ENCODE measurements at places on chromosomes 16 and 17.

- DNase-seq, result no peak
These were observed 73.5 kb downstream of the FOXL1 start for GRCh38 chr16:86651823-86652222.

DNA sequence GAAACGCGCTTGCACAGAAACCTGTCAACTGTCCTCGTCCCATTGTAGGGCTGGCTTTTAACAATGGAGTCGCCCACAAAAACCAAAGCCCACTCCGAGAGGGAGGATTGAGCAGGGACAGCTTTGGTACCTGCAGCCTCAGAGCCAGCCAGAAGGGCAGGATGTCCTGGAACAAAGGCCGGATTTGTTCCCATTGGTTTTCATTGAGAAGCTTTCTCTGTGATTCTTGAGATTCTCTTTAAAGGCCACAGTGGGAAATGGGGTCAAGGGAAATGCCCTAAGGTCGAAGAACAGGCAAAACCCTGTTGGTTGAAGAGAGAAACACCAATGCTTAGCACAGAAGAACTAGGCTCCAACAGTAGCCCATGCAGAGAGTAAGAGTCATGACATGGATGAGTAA is 65.4 kb downstream of the C16orf78 start:
- no peak for DNase-seq

GRCh38 chr16:89439659-89440058 is 50.7 kb downstream of the ANKRD11 start:
- no peak for DNase-seq

GRCh38 chr16:83520596-83520995 is 287.2 kb upstream of the HSBP1 start:
- no peak for DNase-seq

- DNase-seq, result no peak
These were observed 36.2 kb upstream of the MAP3K14 start for GRCh38 chr17:45353043-45353442.

GRCh38 chr16:85136213-85136701 is 24.0 kb upstream of the CIBAR2 start:
- DNase-seq, result no peak

- DNase-seq, result no peak
These were observed 65.8 kb upstream of the SMIM36 start for GRCh38 chr17:55576996-55577586.

DNA sequence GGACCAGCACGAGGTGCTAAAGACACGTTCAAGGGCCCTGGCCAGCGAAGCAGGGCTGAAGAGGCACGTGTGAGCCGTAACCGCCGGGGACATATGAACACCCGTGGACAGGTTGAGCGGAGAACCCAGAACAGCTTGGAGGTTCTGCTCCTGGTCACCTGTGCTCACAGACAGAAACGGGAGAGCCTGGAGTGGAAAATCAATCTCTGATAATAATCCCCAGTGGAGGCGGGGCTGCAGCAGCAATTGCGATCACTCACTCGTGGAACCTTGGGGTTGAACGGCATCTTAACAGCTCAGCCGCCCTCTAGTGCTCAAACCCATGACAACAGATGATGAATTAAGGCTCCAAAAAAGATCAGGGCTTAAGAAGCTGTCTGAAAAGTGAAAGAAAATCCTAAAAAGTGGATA is 25.6 kb downstream of the WIPI1 start:
- DNase-seq, result no peak

GRCh38 chr17:21277332-21277731 is 7.2 kb upstream of the MAP2K3 start:
- DNase-seq, result no peak

- no peak for DNase-seq
These were observed 26.0 kb downstream of the TBX4 start for GRCh38 chr17:61478026-61478789.

- DNase-seq, result no peak
These were observed 16.8 kb upstream of the AKAP1 start for GRCh38 chr17:57068222-57068658.

- no peak for DNase-seq
These were observed 58.3 kb downstream of the USP32 start for GRCh38 chr17:60333628-60334031.

GRCh38 chr17:17555906-17556305 is 35.6 kb downstream of the PEMT start:
- no peak for DNase-seq

- peak; percentile 61 for DNase-seq
These were observed 50.8 kb downstream of the TOM1L2 start for GRCh38 chr17:17921192-17922069.

GRCh38 chr16:48946686-48947370 is 334.8 kb downstream of the CBLN1 start:
- no peak for DNase-seq

DNA sequence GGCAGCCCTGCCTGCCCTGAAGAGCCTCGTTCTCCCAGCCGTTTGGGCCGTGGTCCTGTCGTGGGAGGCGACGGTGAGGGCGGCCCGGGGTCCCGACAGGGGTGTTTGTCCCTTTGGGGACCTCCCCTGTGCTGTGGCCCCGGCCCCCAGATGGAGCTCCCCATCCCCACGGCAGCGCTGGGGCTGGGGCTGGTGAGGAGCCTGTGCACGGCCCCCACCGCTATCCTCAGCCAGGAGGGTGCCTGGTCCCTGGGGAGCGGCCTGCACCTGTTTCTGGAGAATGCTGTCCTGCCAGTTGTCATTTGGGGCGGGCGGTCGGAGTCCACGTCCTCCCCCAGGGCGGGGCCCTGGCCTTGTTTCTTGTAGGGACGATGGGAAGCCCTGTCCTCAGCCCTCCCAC is 6.6 kb downstream of the CAPN15 start:
- DNase-seq, result no peak

GRCh38 chr17:19461116-19461515 is 50.1 kb downstream of the RNF112 start:
- no peak for DNase-seq

GRCh38 chr17:31008374-31009041 is 37.7 kb downstream of the RNF135 start:
- no peak for DNase-seq

DNA sequence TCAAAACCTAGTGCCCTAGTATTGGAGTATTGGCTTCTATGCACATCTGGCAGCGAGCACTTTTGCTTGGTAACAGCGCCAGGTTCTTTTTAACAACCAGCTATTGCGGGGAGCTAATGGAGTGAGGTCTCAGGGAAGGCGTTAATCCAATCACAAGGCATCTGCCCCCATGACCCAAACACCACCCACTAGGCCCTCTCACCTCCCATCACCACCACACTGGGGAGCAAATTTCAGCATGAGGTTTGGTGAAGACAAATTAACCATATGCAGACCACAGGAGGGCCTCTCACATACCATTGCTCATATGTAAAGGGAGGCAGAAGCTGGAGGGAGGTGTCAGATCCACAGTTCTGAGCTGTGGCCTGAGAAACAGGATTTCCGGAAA is 893 bp upstream of the ODF4 start:
- DNase-seq, result no peak

- DNase-seq, result no peak
These were observed 1.4 kb downstream of the MPRIP start for GRCh38 chr17:17043461-17044271.

- DNase-seq, result no peak
These were observed 192.3 kb upstream of the MAF start for GRCh38 chr16:79792664-79793351.

- no peak for DNase-seq
These were observed 28.8 kb upstream of the MTSS2 start for GRCh38 chr16:70714581-70715054.

GRCh38 chr17:56536766-56537165 is 56.7 kb upstream of the NOG start:
- DNase-seq, result no peak

GRCh38 chr17:10790491-10791401 is 13.2 kb downstream of the TMEM238L start:
- peak; percentile 84 for DNase-seq

- no peak for DNase-seq
These were observed 221.8 kb upstream of the IRX3 start for GRCh38 chr16:54508351-54508750.

GRCh38 chr17:81648013-81648706 is 8.2 kb downstream of the PDE6G start:
- DNase-seq, result no peak

GRCh38 chr17:60604686-60605334 is 4.8 kb downstream of the PPM1D start:
- DNase-seq, result no peak

DNA sequence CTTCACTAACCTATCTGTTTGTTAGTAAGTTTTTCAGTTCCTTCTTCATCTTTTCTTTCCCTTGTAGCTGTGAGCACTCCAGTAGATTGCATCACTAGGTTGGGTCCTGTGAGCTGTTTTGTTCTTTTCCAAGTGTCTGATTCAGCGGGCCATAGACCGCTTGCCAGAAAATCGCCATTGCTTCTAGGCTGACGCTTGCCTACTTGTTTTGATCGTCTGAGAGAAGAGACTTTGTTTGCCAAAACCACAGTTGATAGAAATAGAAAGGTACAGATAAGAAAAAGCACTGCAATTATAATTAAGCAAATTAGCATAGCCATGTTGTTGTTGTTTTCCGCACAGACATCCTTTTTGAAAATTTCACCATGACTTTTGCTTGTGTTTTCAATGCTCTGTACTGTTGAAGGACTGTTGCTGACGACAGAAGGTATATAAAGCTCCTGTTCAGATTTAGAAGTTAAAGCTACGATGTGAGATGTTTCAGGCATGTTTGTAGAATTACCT is 3.1 kb downstream of the EVI2A start:
- no peak for DNase-seq

DNA sequence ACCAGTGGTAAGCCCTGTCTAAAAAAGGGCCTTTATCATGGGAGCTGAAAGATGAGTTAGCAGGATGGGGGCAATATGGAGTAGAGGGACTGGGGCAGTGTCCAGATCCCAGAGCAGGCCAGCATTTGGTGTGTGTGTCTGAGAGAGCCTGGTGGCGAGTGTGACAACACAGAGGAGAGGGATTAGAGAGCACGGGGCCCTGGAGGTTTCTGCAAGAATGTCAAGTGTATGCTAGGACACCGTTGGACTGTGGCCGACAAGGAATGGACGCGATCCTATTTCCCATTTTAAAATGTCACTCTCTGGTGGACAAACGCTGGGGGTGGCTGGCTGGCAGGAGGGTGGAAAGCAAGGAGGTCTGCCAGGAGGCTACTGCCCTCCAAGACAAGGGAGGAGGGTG is 12.4 kb downstream of the TAC4 start:
- no peak for DNase-seq

DNA sequence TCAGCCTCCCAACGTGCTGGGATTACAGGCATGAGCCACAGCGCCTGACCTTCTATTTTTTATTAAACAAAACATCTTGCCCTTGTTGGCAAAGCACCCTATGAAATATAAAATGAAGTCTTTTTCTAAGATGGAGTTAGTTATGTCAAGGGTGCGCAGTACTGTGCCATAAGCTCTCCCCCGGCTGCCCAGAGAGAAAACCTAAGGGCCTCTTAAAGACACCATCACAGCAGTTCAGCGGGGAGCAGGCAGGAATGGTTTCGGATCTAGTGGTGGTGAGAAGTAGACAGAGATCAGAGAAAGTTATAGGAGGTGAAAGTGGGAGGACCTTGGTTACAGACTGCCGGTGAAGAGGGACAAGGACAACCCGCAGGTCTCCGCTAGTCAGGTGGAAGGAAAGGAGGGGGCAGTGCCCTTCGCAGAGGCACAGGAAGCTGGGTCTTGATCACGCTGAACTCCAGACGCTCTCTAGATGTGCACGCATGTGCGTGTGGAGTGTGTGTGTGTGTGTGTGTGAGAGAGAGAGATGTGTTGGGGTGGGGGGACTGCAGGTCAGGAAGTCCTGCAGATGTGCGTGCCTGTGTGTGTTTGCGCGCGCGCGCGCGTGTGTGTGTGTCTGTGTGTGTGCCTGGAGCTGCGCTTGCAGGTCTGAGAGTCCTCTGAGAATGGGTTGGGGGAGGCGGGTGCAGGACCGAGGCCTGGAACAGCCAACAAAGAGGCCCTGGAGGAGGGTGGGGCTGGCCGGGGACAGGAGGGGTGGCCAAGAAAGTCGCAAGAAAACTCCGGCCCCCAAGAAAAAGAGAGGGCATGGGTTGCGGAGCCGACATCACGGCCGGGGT is 748 bp upstream of the CMTM3 start:
- DNase-seq, result no peak

DNA sequence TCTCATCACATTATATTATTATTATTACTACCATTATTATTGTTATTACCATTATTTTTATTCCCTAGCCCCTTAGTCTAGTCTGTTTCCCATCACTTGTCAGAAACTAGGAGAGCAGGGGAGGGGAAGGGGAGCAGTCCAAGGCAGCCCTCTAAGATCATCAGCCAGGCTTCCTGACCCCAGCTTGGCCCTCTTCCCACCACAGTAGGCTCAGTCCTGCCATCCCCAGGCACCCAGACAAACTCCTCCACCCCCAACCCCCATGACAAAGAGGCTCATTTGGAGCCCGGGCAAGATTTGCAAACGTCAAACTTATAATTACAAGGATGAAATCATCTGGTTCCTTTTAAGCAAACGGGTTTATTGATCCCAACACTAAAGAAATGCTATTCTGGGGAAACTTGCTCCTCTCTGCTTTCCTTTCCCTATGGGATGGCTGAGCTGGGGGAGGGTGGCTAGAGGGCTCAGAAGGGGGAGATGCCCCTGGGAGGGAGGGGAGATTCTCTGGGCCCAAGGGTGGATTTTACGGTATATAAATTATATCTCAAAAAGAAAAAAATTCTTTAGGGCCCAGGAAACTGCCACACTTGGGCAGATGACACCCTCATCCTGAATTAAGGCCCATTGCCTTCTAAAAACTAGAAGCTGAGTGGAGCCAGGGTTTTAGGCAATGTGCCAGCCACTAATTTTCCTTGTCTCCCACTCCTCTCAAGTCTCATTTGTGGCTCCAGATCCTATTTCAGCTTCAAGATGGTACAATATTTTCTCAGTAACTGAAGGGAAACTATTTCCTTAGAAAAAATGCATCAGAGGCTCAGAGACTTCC is 4.4 kb upstream of the CBFB start:
- no peak for DNase-seq

DNA sequence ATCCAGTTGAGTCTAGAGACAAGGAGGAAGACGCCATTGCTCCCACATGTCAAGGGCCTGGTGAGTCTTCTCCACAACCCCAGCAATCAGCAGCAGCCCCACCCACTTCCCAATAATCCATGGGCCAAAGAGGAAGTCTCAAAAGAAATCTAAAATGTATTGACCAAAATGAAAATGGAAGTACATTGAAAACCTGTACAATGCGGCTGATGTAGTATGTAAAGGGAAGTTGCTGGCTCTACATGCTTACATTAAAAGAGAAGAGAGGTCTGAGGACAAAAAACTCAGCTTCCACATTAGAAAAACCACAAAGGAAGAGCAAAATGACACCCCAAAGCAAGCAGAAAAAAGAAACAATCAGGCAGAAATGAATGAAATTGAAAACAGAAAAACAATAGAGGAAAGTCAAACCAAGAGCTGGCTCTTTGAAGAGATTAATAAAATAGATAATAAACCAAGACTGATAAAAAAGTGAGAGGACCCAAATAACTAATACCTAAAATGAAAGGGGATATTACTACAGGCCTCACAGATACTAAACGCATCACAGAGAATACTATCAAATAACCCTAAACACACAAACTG is 100.6 kb upstream of the METRNL start:
- no peak for DNase-seq

DNA sequence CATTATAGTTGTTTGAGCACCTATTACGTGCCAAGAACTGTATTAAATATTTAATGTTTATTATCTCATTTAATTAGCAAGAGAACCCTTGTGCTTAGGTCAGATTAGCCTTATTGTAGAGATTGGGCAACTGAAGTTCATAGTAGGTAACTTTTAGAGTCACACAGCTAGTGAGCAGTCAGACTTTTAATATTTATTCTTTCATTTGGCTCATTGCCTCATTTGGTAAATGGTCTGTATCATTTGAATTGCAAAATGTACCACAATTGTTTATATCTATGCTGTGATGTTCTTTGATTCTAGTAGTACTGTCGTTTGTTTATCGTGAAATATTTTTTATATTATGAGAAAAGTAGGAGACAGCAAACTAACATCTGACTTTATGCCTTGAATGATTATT is 7.6 kb downstream of the CLTC start:
- no peak for DNase-seq

Data from epithelial cell of prostate (primary cell).